Left ventricle myocardium inferior (tissue), 1 donor: ENCODE measurements at places on chromosomes 3 and 15. TPM values are rescaled to one million over a fixed set of nuclear protein-coding genes. Genes with fewer than 3 reads are reported as not detected.

The MAP6D1 gene
- total RNA-seq = 2.4 TPM

The PCOLCE2 gene
- total RNA-seq = 74.3 TPM

The GOLGA8G gene
- total RNA-seq = not detected

The CADPS gene
- 25.0 TPM for total RNA-seq

- no peak for DNase-seq
These were observed 249.9 kb downstream of the ROBO1 start for GRCh38 chr3:79517766-79518413.

GRCh38 chr3:175593331-175593730 is 734.2 kb downstream of the NAALADL2 start:
- DNase-seq = no peak

DNA sequence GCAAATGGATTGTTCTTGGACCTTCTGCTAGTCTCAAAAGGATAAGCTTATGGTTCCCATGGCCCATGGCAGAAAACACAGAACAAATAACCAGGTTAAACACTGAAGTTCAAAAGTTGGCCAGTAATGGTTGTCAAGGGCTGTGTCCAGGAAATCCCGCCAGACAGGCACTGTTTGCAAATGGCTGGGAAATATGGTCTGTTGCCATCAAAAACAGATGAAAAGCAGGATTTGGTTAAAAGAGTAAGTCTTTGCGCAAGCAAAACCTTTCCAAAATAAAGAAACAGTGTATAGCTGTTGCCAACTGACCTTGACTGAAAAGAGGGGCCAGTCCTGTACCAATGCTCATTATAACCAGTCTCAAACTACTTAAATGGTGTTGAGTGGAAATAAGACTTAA is 58.6 kb downstream of the WWTR1 start:
- DNase-seq = peak; percentile 34

- no peak for DNase-seq
These were observed 181.7 kb upstream of the ANKRD28 start for GRCh38 chr3:15979495-15979894.

DNA sequence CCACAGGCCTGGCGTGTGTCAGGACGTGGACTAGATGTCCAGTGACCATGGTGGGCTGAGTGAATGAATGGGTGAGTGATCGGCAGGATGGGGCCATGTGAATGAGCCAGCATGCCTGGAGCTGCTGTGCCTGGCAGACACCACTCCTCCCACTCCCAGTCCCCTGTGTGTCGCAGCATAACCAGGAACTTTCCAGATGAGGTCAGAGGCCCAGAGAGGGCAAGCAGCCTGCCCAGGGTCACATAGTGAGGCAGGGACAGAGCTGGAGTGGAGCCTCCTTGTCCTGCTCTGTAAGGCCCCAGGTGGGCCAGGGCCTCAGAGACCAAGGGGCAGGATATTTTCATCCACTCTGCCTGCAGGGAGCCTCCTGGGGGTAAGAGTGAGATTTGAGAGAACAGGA is 6.4 kb downstream of the IQSEC1 start:
- no peak for DNase-seq
